ENCODE measurements at places on chromosomes 2 and 18. TPM values are rescaled to one million over a fixed set of nuclear protein-coding genes. Genes with fewer than 3 reads are reported as not detected.

The TUBA4B gene
- not detected for total RNA-seq

DNA sequence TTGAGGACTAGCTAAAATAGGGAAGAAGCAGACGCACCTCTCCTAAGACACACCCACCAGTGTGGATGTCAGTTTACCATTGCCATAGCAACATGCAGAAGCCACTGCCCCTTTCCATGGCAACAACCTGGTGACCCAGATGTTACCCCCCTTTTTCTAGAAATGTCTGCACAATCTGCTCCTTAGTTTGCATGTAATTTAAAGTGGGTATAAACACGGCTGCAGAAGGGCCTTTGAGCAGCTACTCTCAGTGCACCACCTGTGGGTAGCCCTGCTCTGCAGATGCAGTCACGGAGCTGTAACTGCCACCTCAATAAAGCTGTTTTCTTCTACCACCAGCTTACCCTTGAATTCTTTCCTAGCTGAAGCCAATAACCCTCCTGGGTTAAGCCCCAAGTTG, 87.1 kb downstream of the FBXO15 start:
- DNase-seq = no peak
- H3K4me3 ChIP-seq = no peak overlapping the region
- H3K27me3 ChIP-seq = peaks cover 16% of the 10 kb centered on the region
- no peak overlapping the region for H3K27ac ChIP-seq

The COL4A3 gene
- not detected for total RNA-seq

DNA sequence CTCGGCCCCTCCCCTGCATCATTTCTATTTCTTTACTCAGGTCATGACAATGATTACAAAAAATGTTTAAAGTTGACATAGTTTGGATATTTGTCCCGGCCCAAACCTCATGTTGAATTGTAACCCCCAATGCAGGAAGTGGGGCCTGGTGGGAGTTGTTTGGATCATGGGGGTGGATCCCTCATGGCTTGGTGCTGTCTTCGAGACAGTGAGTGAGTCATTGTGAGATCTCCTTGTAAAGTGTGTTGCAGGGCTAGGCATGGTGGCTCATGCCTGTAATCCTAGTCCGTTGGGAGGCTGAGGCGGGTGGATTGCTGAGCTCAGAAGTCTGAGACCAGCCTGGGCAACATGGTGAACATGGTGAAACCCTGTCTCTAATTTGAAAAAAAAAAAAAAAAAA, 9.2 kb upstream of the MAP4K4 start:
- no peak overlapping the region for H3K4me3 ChIP-seq
- DNase-seq = no peak
- peaks cover 3% of the 10 kb centered on the region for H3K27me3 ChIP-seq

The SLC9A4 gene
- 0.05 TPM for total RNA-seq

DNA sequence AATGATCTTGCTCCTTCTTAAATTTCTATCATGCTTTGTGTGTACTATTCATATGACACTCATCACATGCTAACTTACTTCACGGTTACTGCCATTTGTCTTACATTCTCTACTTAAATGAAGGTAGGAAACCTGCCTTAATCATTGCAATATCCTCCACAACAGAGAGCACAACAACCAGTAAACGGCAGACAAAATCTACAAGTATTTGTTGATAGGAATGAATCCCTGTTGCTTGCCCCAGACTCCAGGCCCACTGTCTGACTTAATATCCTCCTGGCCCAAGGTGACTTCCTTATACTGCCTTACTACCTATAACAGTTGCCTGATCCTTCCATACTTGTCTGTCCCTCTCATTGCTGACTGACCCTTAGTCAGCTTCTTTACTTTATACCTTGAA, 3.5 kb downstream of the PPP3R1 start:
- H3K27ac ChIP-seq = no peak overlapping the region
- peaks cover 10% of the 10 kb centered on the region for H3K36me3 ChIP-seq
- H3K27me3 ChIP-seq = no peaks in the 10 kb centered on the region
- no peak overlapping the region for H3K4me3 ChIP-seq
- DNase-seq = no peak

The ANO7 gene
- total RNA-seq = 1.1 TPM

The ITGB6 gene
- total RNA-seq = not detected

GRCh38 chr2:5951471-5951870, 259.3 kb downstream of the SOX11 start:
- H3K4me1 ChIP-seq = no peaks in the 10 kb centered on the region
- no peak overlapping the region for H3K4me3 ChIP-seq
- H3K27me3 ChIP-seq = no peaks in the 10 kb centered on the region
- no peak overlapping the region for H3K27ac ChIP-seq
- no peaks in the 10 kb centered on the region for H3K36me3 ChIP-seq

DNA sequence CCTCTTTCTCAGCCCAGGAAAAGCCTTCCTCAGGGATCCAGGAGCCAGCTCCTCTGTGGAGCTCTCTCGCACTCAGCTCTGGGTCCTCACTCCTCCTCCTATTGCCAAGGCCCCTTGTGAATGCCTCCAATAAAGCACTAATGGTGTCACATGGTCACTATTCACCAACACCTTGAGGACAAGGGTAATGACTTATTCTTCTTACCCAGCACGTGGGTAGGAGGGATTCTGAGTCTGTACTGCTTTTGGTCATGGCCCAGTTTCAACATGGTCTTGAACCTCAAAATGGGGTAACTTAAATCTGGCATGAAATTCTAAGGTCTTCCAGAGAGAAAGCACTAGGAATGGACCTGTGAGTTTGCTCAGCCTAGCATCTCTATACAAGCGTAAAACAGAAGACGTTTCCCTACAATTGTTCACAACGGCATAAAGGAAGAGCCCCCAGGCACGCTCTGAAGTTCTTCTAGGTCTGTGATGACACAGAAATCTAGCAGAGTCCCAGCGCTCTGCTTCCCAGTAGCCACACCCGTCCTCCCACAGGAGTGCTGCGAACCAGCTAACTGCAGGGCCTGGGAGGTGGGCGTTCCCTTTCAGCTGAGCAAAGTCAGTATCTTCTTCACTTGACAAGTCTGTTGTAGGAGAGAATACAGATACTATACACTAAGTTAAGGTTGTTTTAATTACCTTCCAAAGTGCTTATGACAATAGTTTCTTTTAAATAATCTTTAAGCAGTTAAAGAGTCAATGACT, 14.6 kb upstream of the KIDINS220 start:
- no peaks in the 10 kb centered on the region for H3K4me1 ChIP-seq
- no peak for DNase-seq
- peaks cover 30% of the 10 kb centered on the region for H3K27me3 ChIP-seq
- no peaks in the 10 kb centered on the region for H3K36me3 ChIP-seq

DNA sequence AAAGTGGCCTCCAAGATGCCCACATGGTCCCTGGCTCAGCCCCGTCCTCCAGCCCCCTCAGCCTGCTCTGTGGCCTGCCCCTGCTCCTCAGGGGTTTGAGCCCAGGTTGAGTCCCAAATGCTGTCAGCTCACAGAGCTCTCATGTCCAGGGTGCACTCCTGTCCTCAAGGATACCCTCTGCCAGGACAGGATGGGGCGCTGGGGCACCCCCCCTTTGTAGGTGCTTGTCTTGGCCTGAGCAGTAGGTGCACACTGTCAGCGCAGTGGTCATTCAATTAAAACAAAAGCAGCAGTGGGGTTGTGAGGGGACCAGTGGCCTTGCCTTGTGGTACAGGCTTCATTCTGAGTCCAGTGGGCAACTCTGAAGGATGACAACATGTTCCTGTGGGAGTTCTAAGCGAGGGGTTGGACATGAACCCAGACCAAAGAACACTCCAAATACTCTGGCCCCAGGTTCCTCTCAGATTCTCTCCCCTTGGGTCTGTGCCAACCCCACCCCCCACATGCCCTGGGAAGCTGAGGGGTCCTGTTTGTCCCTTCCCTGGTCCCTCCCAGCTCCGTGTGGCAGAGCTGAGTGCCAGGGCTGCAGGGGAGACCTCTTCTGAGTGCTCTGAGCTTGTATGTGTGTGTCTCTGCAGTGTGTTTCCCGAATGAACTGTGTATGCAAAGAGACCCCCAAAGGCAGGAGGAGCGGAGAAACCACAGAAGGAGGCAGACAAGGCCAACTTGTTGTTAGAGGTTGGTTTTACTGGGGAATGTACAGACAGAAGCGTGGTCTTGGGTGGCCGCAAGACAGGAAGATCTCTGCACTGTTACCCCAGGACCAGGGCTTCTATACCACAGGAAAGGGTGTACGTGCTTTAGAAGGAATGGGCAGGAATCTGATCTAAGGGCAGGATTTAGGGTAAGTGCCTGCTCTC, 155.6 kb upstream of the HS6ST1 start:
- no peak overlapping the region for H3K4me3 ChIP-seq
- peaks cover 18% of the 10 kb centered on the region for H3K4me1 ChIP-seq
- DNase-seq = no peak
- H3K27ac ChIP-seq = peak overlapping the region; percentile 10

GRCh38 chr2:23219666-23220065, 165.3 kb upstream of the KLHL29 start:
- DNase-seq = no peak
- H3K36me3 ChIP-seq = no peaks in the 10 kb centered on the region
- no peaks in the 10 kb centered on the region for H3K27me3 ChIP-seq

DNA sequence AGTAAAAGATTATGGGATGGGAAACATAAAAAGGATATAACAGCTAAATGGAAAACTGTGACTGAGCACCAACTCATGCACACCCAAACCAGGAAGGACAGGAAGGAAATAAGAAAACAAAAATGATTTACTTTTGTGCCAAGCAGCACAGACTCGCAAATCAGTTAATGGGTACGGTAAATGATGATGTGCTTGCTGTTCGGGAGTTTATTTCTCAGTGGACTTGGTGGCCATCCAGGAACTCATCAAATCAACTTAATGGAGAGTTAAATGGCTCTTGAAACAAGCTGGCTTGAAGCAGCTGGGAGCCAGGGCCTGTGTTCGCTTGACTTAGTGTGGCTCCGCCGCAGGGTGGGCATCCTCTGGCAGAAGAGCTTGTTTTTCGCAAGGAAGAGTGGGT, 36.2 kb downstream of the MTCL1 start:
- H3K4me1 ChIP-seq = peaks cover 22% of the 10 kb centered on the region
- no peak overlapping the region for H3K27ac ChIP-seq
- no peak for DNase-seq
- no peak overlapping the region for H3K4me3 ChIP-seq

The ORC2 gene
- total RNA-seq = 57.8 TPM

- no peaks in the 10 kb centered on the region for H3K36me3 ChIP-seq
- no peaks in the 10 kb centered on the region for H3K27me3 ChIP-seq
- no peak overlapping the region for H3K4me3 ChIP-seq
- H3K4me1 ChIP-seq = no peaks in the 10 kb centered on the region
- no peak for DNase-seq
Observed at GRCh38 chr18:73244401-73244800, 376.6 kb upstream of the NETO1 start.

The ADRA2B gene
- 0.15 TPM for total RNA-seq

The MARCO gene
- not detected for total RNA-seq

- no peak overlapping the region for H3K4me3 ChIP-seq
- H3K4me1 ChIP-seq = no peaks in the 10 kb centered on the region
- no peaks in the 10 kb centered on the region for H3K36me3 ChIP-seq
Observed at GRCh38 chr18:21257386-21257785, 15.4 kb downstream of the GREB1L start.

The SALL3 gene
- not detected for total RNA-seq

GRCh38 chr2:7721413-7721995, 804.3 kb downstream of the RNF144A start:
- peak overlapping the region; percentile 97 for H3K27ac ChIP-seq

The SH2D6 gene
- 0.52 TPM for total RNA-seq

The CFC1 gene
- total RNA-seq = not detected

The CNNM3 gene
- 30.5 TPM for total RNA-seq

DNA sequence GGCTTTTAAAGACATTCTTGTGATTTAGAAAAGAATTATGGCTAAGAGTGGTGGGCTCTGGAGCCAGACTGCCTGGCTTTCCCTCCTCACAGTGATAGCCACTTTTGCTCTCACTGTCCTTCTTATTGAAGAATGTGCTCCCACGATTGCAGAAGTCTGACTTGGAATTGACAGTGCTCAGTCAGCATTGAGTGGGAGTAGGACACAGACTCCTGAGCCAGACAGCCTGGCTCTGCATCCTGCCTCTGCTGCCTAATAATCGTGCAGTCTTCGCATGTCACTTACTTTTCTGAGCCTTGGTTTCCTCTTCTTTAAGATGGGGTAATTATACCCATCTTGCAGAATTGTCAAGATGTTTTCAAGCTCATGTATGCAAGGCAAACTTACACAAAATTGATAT, 23.3 kb downstream of the SPATS2L start:
- no peaks in the 10 kb centered on the region for H3K4me1 ChIP-seq
- no peak for DNase-seq
- no peak overlapping the region for H3K4me3 ChIP-seq
- H3K27ac ChIP-seq = no peak overlapping the region

DNA sequence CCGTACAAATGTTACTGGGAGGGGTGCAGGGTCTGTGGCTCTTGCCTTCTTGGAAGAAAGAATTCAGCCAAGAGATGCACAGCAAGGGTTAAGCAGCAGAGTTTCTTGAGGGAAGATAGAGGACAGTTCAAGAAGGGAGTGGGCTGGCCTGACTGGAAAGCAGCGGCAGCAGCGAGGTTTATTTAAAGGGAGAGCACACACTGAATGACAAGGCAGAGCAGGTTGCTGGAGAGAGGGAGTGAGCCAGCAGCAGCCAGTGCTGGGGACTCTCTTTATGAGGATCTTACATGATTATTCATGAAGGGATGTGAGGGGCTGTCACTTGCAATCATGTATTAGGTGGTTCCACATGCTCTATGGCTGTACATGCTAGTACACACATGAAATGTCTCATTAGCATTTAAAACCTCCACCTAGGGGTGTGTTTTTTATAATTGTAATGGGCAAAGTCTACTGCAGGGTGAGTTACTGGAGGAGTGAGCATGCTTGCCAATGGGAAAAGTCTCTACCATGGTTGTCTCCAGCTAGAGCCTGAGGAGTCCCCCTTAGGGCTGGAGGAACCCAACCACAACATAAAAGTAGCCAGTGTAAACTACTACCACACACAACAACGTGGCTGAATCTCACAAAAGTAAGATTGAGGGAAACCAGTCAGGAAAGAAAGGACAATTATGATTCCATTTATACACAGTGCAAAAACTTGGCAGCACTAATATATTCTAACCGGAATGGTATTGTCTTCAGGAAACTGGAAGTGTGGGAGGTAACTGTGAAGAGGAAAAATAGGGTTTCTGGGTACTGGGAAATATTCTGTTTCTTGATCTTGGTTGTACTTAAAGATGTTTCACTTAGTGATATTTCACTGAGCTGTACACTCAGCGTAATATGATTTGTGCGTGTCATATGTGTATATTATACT, 87.6 kb upstream of the FAM110C start:
- H3K4me1 ChIP-seq = no peaks in the 10 kb centered on the region
- H3K36me3 ChIP-seq = no peaks in the 10 kb centered on the region
- DNase-seq = no peak
- H3K4me3 ChIP-seq = no peak overlapping the region
- H3K27me3 ChIP-seq = peaks cover 55% of the 10 kb centered on the region
- H3K27ac ChIP-seq = no peak overlapping the region

The NEUROD1 gene
- total RNA-seq = not detected

DNA sequence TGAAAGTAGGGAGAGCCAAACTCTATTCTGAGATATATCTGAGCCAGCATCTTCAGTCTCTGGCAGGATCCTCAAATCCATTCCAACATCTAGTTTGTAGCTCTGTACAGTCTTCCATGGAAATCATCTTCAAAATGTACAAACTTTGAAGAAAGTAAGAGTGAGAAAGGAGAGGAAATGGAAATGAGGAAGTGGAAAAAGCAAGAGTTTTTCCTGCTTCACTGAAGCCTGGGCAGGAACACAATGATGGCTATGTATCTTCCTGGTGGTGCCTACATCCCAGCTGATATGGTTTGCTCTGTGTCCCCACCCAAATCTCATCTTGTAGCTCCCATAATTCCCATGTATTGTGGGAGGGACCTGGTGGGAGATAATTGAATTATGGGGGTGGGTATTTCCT, 4.1 kb upstream of the RPIA start:
- peaks cover 13% of the 10 kb centered on the region for H3K36me3 ChIP-seq
- H3K4me1 ChIP-seq = peaks cover 21% of the 10 kb centered on the region
- no peak overlapping the region for H3K4me3 ChIP-seq
- no peaks in the 10 kb centered on the region for H3K27me3 ChIP-seq
- H3K27ac ChIP-seq = no peak overlapping the region

Measured in activated CD8-positive, alpha-beta memory T cell treated with anti-CD3 and anti-CD28 coated beads, Interleukin-2, amount 10 ng/mL, durations not matched to agents 7 days and 5 days (primary cell).